ENCODE measurements at places on chromosomes 6 and 20.

DNA sequence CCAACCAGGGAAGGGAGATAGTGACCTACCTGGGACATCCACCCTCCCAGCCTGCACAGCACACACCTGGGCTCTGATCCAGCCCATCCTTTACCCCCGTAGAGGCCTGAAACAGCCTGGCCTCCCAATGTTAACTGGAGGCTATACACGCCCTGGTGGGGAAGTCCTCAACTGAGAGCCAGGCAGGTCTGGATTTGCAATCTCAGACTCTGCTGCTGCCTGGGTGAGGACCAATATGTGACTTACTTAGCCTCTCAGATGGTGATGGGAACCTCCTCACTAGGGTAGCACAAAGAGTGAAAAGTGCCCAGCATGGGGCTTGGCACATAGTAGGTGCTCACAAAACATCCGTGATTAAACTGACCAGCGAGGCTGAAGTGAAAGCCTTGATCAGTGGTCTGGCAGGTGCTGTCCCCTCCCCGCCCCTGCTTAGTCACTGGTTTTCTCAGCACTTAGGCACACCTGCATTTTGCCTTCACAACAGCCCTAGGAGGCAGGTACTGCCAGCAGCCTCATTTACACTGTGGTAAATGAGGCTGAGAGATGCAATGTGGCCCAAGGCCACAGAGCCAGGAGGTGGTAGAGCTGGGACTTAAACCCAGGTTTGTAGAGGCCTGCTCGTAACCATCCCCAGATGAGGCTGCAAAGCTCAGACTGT lies 12.4 kb downstream of the PEDS1 start:
- DNase-seq = no peak

DNA sequence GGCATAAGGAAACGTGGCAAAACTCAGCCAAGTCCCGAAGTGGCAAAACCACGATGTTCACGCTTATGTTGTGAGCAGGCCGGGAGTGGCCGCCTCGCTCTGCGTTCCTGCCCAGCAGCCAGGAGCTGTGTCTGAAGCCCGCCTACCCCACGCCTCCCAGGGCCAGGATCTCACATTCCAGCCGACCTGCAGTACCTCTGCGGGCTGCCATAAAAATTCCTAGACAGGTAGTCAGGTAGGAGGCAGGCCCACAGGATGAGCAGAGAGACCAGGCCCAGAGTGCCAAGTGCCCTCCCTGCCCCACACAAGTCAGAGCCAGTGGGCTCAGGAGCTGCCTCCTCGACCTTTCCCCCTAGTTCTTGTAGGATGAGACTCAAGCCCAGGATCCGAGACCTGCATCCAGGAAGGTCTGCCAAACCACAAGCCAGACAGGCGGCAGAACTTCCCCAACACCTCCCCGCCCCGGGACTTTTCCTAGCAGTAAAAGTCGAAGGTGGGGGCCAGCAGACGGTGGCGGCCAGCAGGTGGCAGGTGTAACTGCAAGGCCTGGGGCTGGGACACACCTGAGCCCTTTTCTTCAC lies 16.7 kb downstream of the PMEPA1 start:
- DNase-seq = no peak

GRCh38 chr6:36639171-36639808 lies 39.2 kb upstream of the CDKN1A start:
- DNase-seq = no peak

DNA sequence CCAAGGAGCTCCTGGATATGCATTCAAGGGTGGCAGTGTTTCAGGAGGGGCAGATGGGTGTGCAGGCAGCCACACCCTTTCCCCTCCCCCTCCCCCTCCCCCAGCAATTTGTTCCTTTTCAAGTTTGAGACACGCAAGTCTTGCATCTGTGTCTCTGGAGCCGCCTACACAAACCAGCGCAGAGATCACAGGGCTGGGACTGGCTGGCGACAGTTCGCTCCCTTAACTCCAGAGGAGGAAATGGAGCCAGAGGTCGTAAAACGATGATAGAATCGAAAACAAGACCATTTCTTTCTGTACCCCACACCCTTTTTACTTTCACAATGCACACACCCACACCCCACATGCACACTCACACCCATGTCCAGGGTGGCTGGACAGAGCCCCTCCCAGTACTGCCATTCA lies 163.1 kb downstream of the LY86 start:
- no peak for DNase-seq

DNA sequence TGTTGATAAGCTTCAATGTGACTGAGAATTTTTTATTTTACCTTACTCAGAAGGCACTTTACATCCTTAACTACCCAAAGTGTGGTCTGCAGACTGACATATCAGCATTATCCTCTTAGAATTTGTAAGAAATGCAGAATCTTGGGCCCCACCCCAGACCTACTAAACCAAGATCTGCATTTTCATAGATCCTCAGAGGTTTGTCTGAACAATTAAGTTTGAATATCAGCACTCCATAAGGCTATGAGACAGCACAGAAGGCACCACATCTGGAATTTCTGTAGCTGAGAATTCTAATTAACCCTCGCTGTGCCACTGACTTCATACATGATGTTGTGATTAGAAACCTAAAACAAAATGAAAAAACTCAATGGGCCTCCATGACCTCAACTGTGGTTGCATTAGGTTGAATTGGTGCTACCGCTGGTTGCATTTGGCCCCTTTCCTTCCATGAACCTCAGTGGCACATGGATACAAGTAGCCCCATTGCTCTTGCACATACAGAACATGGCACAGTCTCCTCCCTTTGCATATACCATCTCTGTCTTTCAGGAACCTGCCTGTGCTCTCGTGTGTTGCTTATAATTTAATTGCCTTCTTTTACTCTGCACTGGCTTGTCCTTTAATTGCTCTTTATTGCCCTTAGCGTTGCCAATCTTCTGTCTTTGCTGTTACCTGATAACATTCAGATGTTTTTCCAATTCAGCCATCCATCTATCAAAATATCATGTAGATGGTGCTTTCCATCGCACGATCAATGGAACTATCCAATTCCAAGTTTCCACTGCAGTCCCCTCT lies 13.4 kb downstream of the ENPP1 start:
- no peak for DNase-seq

GRCh38 chr6:162343198-162343935 lies 384.2 kb downstream of the PRKN start:
- no peak for DNase-seq

DNA sequence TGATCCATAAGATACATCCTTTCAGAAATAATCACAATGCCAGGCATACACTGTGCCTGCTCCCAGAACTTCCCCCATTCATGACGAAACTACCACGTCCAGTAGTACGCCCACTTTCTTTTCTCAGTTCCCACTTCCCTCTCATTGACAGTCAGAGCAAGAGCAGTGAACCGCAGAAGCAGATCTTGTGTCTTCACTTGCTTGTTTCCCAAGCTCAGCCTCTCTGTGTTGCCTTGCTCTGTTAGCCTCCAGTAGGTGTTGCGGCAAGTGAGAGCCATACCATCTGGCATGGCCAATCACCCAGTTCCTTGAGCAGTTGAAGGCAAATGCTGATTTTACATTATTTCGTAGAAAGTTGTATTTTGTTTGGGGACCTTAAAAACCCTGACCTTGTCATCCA lies 11.7 kb downstream of the UST start:
- peak; percentile 54 for DNase-seq
